Mesothelial cell of epicardium (in vitro differentiated cells): ENCODE measurements at places on chromosomes 5 and 9.

GRCh38 chr5:140351609-140352334 is 5.4 kb upstream of the HBEGF start:
- H3K27ac ChIP-seq = peak overlapping the region; percentile 85
- peaks cover 19% of the 10 kb centered on the region for H3K4me1 ChIP-seq
- peaks cover 7% of the 10 kb centered on the region for H3K27me3 ChIP-seq
- no peaks in the 10 kb centered on the region for H3K36me3 ChIP-seq
- DNase-seq = peak; percentile 55

GRCh38 chr5:160185626-160186360 is 43.5 kb upstream of the FABP6 start:
- no peak for DNase-seq
- H3K36me3 ChIP-seq = peaks cover 5% of the 10 kb centered on the region
- H3K4me3 ChIP-seq = no peak overlapping the region

GRCh38 chr5:38400365-38400764 is 142.0 kb downstream of the EGFLAM start:
- H3K4me1 ChIP-seq = no peaks in the 10 kb centered on the region
- H3K27ac ChIP-seq = no peak overlapping the region
- DNase-seq = no peak
- no peak overlapping the region for H3K4me3 ChIP-seq
- peaks cover 70% of the 10 kb centered on the region for H3K27me3 ChIP-seq

- no peaks in the 10 kb centered on the region for H3K36me3 ChIP-seq
- peaks cover 34% of the 10 kb centered on the region for H3K27me3 ChIP-seq
- peak overlapping the region; percentile 63 for H3K4me3 ChIP-seq
- no peak overlapping the region for H3K27ac ChIP-seq
- H3K4me1 ChIP-seq = peaks cover 13% of the 10 kb centered on the region
- no peak for DNase-seq
Observed at GRCh38 chr9:137071282-137071681, 925 bp upstream of the SAPCD2 start.

DNA sequence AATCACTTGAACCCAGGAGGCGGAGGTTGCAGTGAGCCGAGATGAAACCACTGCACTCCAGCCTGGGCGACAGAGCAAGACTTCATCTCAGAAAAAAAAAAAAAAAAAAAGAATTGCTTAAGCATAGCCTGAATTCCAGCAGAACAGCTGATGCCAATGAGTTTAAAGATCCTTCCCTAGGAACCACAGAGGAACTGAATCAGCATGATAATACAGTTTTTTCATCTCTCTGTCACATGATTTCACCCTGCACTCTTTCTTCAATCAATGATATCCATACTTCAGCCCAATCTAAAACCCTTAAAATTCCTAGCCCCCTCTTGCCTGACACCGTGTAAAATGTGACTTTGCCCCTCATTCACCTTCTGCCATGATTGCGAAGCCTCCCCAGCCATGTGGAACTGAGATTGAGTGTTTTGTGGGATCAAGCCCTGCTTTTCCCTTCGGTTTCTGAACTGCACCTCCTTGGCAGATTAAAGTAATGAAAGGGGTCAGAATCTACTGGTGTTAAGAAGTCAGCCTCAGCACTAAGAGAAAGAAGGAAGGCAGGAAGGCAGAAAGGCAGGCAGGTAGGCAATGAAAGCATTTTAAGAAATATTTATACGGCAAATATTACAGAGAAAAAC is 20.9 kb upstream of the DMXL1 start:
- peaks cover 6% of the 10 kb centered on the region for H3K4me1 ChIP-seq
- H3K27ac ChIP-seq = peak overlapping the region; percentile 26
- no peaks in the 10 kb centered on the region for H3K36me3 ChIP-seq
- H3K27me3 ChIP-seq = no peaks in the 10 kb centered on the region
- H3K4me3 ChIP-seq = no peak overlapping the region

- H3K4me1 ChIP-seq = no peaks in the 10 kb centered on the region
- H3K27ac ChIP-seq = no peak overlapping the region
- H3K27me3 ChIP-seq = peaks cover 4% of the 10 kb centered on the region
- H3K36me3 ChIP-seq = no peaks in the 10 kb centered on the region
- no peak for DNase-seq
Observed at GRCh38 chr5:52148679-52149078, 639.0 kb upstream of the ITGA1 start.

- no peak for DNase-seq
- peaks cover 36% of the 10 kb centered on the region for H3K4me1 ChIP-seq
- H3K36me3 ChIP-seq = no peaks in the 10 kb centered on the region
- no peaks in the 10 kb centered on the region for H3K27me3 ChIP-seq
Observed at GRCh38 chr5:139075066-139076050, 122.8 kb downstream of the SIL1 start.

- H3K27ac ChIP-seq = no peak overlapping the region
- no peak for DNase-seq
- H3K36me3 ChIP-seq = no peaks in the 10 kb centered on the region
- H3K4me3 ChIP-seq = no peak overlapping the region
- H3K4me1 ChIP-seq = peaks cover 17% of the 10 kb centered on the region
- no peaks in the 10 kb centered on the region for H3K27me3 ChIP-seq
Observed at GRCh38 chr5:111952555-111952954, 195.6 kb upstream of the NREP start.

DNA sequence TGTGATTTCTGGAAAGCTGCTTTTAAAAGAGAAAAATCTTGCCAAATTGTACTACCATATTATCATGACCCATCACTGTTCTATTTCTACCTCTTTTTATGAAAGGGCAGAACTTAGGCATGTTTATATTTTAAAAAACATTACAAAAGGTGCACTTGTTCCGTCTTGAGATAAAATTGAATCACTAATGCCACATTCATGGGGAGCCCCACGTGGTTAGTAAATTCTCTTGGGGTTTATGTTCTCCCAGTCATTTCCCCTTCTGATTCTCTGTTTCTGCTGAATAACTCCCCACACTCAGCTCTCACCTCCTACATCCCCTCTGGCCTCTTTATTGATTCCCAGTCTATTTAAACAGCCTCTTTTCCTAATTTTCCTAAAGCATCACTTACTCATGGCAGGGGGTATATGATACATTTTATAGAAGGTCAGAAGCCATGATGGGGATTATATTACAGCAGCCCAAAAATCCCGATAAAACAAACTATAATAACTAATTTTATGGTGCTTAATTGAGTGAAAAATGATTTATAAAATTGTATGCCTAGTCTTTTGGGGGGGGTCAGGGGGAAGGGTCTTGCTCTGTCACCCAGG is 19.7 kb upstream of the VLDLR start:
- H3K4me1 ChIP-seq = peaks cover 23% of the 10 kb centered on the region
- no peak overlapping the region for H3K4me3 ChIP-seq
- H3K27ac ChIP-seq = peak overlapping the region; percentile 57
- no peaks in the 10 kb centered on the region for H3K27me3 ChIP-seq

GRCh38 chr9:123933440-123934212 is 3.7 kb upstream of the DENND1A start:
- H3K27me3 ChIP-seq = peaks cover 27% of the 10 kb centered on the region
- DNase-seq = no peak
- H3K4me1 ChIP-seq = peaks cover 16% of the 10 kb centered on the region
- H3K4me3 ChIP-seq = no peak overlapping the region
- no peaks in the 10 kb centered on the region for H3K36me3 ChIP-seq

- H3K36me3 ChIP-seq = no peaks in the 10 kb centered on the region
- H3K4me3 ChIP-seq = no peak overlapping the region
- no peaks in the 10 kb centered on the region for H3K27me3 ChIP-seq
- no peak overlapping the region for H3K27ac ChIP-seq
- peaks cover 23% of the 10 kb centered on the region for H3K4me1 ChIP-seq
Observed at GRCh38 chr9:121302341-121302740, 34.4 kb downstream of the GSN start.

DNA sequence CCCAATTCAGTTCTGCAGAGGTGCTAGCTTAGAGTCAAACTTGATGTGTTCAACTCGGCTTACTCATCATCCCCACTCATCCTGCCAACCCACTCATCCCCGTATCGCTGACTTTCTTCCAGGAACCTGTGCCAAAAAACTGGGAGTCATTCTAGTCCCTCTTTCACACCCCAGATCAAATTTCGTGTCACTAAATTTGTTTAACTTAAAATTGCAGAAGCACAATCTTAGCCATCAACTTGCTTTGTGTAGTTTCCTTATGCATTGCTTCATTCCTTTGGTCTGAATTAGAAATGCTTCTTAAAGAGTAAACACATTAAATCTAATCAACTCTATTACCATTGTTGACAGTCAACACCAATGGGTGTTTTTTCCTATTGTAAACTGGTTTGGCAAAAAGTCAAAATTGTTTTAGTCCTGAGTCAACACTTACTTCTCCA is 162.4 kb downstream of the TTC39B start:
- H3K27me3 ChIP-seq = no peaks in the 10 kb centered on the region
- DNase-seq = no peak
- H3K27ac ChIP-seq = no peak overlapping the region
- no peak overlapping the region for H3K4me3 ChIP-seq
- peaks cover 10% of the 10 kb centered on the region for H3K4me1 ChIP-seq
- H3K36me3 ChIP-seq = no peaks in the 10 kb centered on the region

DNA sequence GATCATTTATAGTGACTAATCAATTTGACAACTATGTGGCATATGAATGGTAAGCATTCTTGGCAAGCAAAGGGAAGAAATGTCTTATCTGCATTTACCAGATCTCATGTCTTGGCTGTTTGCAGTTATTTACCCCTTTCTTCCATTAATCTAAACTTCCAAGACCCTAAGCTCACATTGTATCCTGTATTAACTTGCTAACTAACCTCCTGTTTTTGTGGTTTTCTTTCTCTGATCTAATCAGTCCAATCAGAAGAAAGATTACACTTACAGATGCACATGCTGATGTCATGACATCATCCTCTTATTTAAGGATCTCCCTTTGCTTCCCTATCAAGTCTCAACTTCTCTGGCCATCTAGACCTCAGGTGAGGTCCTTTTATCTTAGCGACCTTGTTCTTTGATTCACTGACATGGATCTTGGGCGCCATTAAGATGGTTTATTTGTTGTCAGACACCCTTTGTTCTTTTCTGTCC is 95.5 kb downstream of the F2RL2 start:
- H3K27ac ChIP-seq = peak overlapping the region; percentile 76
- DNase-seq = no peak
- no peaks in the 10 kb centered on the region for H3K27me3 ChIP-seq
- no peak overlapping the region for H3K4me3 ChIP-seq
- H3K4me1 ChIP-seq = peaks cover 38% of the 10 kb centered on the region

DNA sequence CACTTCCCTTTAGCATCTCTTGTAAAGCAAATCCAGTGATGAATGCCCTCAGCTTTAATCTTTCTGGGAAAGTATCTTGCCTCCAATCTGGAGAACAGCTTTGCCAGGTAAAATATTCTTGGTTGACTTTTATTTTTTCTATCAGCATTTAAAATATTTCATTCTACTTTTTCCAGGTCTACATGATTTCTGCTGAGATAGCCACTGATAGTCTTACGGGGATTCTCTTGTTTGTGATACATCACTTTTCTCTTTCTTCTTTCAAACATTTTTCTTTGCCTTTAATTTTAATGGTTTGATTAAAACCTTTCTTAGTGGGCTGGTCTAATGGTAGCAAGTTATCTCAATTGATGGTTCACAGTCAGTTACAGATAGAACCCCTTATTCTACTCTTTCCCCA is 33.9 kb upstream of the FAM120A start:
- H3K36me3 ChIP-seq = peaks cover 8% of the 10 kb centered on the region
- H3K4me1 ChIP-seq = no peaks in the 10 kb centered on the region
- H3K27ac ChIP-seq = no peak overlapping the region
- DNase-seq = no peak

GRCh38 chr5:150236981-150237754 is 47.3 kb downstream of the SLC6A7 start:
- DNase-seq = no peak
- H3K4me1 ChIP-seq = peaks cover 9% of the 10 kb centered on the region
- no peak overlapping the region for H3K4me3 ChIP-seq
- H3K36me3 ChIP-seq = no peaks in the 10 kb centered on the region
- H3K27ac ChIP-seq = no peak overlapping the region
- no peaks in the 10 kb centered on the region for H3K27me3 ChIP-seq

DNA sequence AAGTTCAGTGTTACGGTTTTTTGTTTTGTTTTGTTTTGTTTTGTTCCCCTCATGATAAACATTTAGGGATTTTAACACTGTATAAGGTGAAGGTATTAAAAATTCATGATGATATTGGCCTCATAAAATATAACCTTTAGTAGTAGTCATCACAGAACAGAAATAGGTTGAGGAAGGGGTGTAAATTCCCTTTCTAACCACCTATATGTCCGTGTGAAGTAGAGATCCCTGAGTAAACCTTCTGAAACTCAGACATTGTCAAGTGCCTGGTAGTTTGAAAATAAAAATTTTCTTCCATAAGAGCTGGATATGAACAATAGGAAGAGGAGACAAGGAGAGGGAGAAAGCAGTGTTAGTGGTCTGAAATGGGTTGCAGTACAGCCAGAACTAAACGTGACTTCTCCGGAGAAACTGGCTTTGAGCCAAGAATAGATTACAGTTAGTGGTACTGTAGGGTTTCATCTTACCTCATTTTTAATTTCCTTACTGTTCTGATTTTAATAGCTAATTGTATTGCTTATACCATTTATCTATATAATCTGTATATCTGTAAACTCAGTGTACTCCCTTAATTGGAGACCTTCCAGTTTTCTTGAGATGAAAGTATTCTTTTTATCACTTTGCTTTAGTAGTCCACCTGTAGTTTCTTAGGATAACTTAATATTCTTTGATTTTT is 18.3 kb downstream of the UGCG start:
- peak overlapping the region; percentile 77 for H3K27ac ChIP-seq
- H3K4me3 ChIP-seq = no peak overlapping the region
- no peak for DNase-seq

GRCh38 chr9:91661451-91661850 is 237.8 kb upstream of the NFIL3 start:
- no peak overlapping the region for H3K27ac ChIP-seq
- peaks cover 11% of the 10 kb centered on the region for H3K4me1 ChIP-seq
- H3K36me3 ChIP-seq = no peaks in the 10 kb centered on the region
- no peak overlapping the region for H3K4me3 ChIP-seq
- no peak for DNase-seq
- peaks cover 19% of the 10 kb centered on the region for H3K27me3 ChIP-seq
